ENCODE measurements at places on chromosomes 11 and 22.

DNA sequence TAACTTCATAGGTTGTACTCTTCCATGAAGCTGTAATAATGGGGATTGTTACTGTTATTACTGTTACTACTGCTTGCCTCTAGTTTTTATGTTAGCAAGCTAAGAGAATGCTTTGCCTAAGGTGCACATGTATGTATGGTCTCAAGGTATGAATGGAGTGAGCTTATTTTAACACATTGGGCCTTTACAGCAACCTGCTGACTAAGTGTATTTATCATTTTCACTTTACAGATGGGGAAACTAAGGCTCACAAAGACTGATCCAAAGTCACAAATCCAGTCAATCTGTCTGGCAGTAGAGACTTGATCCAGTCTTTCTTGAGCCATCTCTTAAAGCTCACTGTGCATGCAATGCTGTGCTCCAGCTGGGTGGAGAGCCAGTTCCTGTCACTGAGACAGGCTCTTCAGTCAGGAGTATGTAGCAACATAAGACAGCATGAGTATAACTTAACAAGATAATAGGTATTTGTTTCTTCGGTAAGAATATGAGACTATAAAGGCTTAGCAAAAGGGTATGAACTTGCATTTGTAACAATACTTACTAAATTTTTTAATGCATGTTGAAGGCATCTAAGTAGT lies 66.5 kb downstream of the PPP2R1B start:
- DNase-seq: no peak

DNA sequence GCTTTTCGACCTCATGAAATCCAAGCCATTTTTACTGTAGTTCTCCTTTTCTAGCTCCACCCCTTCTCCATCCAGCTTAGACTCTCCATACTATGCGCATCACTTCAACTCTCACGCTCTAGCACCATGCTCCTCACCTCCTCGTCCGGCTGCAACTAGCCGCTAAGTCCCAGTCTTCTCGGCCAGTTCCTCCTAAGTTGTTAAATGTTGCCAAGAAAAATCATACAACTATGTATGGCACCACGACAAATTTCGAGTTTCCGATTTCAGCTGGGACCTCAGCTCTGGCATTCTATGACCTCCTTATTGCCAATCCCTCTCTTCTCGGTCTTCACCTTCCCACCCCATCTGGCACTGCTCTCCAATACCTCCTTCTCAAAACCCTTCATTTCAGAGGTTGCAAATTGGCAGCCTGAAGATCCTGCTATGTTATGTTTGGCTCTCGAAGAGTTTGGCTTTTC lies 1.0 kb downstream of the ZNF70 start:
- DNase-seq: no peak

DNA sequence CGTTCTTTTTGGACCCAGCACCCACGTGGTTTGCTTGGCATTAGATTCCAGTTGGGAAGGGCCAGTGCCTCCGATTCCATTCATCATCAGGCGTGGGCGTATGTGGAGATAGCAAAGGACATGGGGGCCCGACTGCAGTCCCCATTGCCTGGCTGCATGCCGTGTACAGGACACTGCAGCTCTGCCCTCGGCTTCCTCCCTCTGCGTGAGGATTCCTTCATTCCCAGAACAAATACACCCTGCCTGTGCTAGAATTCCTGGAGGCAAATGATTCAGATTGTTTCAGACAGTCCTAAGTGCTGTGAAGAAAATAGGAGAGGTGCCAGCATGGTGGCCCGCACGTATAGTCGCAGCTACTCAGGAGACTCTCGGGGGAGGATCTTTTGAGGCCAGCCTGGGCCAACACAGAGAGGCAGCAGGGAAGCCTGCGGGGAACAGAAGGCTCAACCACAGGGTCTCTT lies 15.4 kb downstream of the DERL3 start:
- DNase-seq: no peak

DNA sequence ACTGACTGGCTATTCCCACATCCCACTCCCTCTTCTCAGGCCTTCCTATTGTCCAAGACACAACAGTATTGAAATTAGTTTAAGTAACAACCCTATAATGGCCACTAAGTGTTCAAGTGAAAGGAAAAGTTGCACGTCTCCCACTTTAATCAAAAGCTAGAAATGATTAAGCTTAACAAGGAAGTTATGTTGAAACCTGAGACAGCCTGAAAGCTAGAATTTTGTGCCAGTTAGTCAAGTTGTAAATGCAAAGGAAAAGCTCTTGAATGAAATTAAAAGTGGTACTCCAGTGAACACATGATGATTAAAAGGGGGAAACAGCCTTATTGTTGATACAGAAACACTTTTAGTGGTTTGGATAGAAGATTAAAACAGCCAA lies 332.7 kb downstream of the CASP12 start:
- no peak for DNase-seq

Data from GM12865 (cell line).